ENCODE measurements at places on chromosomes 7 and 10.
A peak's percentile ranks its signal among the peaks of the same experiment; 100 is the strongest.

- no peak for DNase-seq
Observed at GRCh38 chr7:2732388-2732787, 44.4 kb downstream of the AMZ1 start.

- no peak for DNase-seq
Observed at GRCh38 chr7:101232141-101232850, 5.3 kb downstream of the CLDN15 start.

DNA sequence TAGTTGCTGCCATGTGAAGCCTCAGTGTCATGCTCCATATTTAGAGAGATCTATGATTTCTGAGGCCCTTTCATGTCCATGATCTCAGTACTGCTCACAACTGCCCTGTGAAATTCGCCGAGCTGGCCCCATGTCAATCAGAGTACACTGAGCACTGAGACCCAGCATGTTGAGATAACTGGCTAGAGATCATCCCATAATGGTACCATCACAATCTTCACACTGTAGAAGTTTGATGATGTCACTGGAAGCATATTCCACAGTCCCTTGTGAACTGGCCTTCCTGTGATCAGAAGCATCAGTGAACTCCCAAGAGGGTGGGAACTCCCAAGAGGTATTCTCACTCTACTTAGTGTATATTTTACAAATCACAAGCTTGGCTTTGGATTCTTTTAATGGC lies 116.0 kb downstream of the EGFR start:
- DNase-seq, result no peak

DNA sequence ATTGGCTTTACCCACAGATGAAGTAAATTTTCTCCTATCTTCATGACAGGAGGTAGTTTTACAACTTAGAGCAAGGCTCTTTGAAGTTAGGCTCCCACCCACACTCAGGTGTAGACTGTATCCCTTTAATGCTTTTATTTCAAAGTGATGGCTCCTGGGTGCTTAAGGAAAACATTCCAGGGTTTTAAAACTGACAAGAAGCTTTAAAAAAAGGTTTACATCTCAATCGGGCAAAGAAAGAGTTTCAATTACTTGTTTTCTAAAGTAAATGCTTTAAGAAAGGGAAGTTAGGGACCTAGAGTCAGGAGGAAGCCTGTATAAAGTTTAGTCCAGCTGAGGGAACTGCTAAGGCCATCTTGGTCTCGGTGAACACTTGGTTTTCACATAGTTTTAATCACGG lies 1153.8 kb upstream of the C7orf33 start:
- no peak for DNase-seq

DNA sequence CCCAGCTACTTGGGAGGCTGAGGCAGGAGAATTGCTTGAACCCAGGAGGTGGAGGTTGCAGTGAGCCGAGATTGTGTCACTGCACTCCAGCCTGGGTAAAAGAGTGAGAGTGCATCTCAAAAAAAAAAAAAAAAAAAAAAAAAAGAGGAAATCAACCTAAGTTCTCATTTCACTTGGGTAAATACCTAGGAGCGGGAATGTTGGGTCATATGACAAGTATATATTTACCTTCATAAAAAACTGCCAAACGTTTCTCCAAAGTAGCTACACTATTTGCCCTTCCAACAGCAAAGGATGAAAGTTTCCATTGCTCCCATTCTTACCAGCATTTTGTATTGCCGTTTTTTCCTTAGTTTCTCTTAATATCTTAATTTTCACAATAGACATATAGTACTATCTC lies 9.8 kb downstream of the P4HA1 start:
- no peak for DNase-seq

- no peak for DNase-seq
Observed at GRCh38 chr7:50502001-50502684, 52.0 kb upstream of the FIGNL1 start.

DNA sequence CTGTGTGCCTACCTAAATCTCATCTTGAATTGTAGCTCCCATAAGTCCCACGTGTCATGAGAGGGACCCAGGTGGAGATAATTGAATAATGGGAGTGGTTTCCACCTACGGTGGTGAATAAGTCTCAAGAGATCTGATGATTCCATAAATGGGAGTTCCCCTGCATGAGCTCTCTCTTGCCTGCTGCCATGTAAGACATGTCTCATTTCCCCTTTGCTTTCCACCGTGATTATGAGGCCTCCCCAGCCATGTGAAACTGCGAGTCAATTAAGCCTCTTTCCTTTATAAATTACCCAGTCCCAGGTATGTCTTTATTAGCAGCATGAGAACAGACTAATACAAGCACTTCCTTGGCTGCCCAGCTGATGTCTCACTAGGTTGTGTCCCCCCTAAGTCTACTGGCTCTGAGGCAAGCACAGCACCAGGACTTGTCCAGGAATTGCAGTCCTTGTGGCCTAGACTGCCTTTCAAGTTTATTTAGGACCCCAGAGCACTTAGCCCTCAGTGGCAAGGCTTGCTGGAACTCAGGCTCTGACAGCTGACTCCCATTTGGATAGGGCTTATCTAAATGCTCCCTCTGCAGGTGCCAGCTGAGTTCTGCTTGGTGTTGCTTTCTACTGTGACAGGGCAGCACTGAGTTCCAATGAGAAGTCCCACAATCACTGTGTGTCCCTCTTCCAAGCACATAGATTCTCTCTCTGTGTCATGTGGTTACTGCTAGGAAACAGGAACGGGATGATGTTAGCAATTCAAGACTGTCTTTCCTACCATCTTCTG lies 59.0 kb upstream of the TAS2R16 start:
- no peak for DNase-seq

DNA sequence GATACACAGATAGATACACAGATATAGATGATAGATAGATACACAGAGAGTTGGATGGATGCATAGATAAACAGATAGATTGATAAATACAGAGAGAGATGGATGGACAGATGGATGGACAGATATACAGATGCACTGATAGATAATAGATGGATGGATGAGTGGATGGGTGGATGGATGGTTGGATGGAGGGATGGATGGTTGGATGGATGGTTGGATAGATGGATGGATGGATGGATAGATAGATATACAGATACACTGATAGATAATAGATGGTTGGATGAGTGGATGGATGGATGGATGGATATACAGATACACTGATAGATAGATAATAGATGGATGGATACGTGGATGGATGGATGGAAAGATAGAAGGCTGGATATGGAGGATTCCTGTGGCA lies 290.0 kb upstream of the SHH start:
- DNase-seq, result no peak

- no peak for DNase-seq
Observed at GRCh38 chr7:26681819-26682418, 182.5 kb downstream of the SKAP2 start.

- no peak for DNase-seq
Observed at GRCh38 chr10:99758211-99758891, 24.1 kb upstream of the ABCC2 start.

DNA sequence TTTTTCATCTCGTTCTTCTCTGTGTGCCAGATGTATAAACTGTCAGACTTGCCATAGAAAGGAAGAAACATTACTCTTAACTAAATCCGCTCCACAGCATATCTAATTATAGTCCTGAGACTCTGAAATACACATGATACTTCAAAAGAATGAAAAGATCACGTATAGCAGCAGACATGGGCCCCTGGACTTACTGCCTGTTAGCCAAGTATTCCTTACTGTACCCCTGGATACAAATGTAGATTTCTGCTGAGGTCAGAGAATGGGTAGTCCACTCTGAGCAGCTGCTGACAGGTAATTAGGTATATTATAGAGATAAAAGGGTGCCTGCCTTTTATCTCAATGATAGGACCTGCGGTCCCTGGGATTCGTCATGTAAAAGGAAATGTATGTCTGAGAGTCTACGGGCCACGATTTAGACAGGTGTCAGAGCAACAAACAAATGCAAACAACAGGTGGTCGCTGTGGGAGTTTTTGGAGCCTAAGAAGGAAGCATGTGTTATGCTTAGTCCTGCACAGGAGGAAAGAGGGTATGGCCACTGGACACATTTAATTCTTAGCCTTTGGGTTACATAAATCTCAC lies 69.4 kb downstream of the VOPP1 start:
- no peak for DNase-seq

DNA sequence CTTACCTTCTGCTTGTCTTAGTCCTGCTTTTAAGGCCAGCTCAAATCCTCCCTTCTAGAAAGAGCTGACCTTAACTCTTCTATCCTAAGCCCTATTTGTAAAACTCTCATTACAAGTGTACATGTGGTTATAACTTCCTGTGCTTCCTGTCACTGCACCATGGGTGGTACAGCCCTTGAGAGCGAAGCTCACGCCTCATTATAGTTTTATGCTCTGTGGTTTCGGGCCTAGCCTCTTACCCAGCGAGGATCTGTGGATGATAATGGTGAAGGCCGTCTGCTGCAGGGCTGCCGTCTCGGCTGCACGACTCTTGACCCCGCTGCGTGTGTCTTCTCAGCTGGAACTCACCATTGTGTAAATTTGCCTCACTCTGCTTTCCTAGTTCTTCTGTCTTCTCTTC lies 74.6 kb downstream of the CUL1 start:
- DNase-seq, result no peak

DNA sequence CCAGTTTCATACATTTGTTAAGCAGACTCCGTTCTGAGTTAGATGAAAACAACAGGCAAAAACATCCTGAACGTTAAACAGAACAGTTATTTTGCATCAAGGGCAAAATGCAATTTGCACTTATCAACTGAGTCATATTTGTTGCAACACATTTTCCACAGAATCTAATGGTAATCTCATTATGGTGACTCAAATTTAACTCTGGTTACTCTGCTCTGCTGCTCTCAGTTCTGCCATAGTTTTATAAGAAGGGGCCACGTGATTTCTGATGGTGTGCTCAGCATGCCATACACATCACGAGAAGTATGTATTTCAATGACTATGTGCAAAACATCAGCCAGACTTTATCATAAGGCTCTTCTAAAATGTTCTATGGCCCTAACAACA lies 148.8 kb downstream of the CHCHD3 start:
- DNase-seq, result no peak

DNA sequence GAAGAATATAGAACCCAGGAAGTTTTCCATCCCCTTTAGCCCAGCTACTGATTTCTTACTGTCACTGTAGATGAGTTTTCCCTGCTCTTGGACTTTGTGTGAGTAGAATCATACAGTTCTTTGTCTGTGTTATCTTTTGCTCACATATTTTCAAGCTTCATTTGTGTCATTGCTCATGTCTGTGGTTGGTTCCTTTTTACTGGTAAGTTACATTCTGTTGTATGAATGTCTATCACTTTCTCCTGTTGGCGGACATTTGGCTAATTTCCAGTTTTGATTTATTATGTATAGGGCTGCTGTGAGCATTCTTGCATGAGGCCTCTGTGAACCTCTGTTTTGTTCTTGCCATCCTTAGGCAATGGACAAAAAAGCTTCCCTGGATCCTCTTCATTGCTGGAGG lies 5.3 kb downstream of the GLRX3 start:
- DNase-seq, result no peak

DNA sequence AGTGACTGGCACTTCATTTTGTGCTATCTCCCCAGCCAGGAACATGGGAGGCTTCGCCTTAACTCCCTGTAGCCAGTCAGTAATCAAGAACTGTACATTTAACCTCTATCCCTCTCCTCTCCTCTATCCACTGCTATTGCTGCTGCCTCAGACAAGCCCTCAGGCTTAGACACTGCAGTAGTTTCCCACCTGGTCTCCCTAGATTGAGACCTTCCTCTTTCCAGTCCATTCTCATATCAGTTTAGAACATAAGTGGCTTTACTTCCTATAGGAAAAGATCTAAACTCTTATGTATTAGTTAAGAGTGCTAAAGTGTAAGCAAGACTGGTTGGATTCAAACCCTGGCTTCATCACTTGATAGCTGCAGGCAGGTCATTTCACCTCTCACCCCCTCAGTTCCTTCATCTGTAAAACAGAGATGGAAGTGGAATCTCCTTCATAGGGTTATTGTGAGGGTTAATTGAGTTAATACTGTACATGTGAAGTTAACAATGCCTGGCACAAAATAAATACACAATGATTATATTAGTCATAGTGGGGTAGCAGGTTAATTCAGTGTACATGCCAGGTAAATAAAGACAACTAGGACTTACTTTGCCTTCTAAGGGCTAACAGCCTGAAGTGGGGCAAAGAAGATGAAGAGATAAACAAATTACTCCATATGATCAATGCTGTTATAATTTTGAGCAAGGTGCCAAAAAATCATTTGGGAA lies 76.1 kb downstream of the ZNF277 start:
- no peak for DNase-seq

GRCh38 chr10:96334616-96335526 lies 23.9 kb downstream of the OPALIN start:
- DNase-seq, result no peak

GRCh38 chr10:45532480-45532879 lies 140.1 kb downstream of the ZFAND4 start:
- DNase-seq, result no peak

GRCh38 chr10:34216348-34216945 lies 598.6 kb downstream of the PARD3 start:
- no peak for DNase-seq

GRCh38 chr10:132991706-132992432 lies 49.5 kb upstream of the CFAP46 start:
- no peak for DNase-seq

- DNase-seq, result no peak
Observed at GRCh38 chr10:18376650-18377049, 236.4 kb downstream of the CACNB2 start.

- DNase-seq, result no peak
Observed at GRCh38 chr7:44615149-44615611, 8.8 kb downstream of the OGDH start.

DNA sequence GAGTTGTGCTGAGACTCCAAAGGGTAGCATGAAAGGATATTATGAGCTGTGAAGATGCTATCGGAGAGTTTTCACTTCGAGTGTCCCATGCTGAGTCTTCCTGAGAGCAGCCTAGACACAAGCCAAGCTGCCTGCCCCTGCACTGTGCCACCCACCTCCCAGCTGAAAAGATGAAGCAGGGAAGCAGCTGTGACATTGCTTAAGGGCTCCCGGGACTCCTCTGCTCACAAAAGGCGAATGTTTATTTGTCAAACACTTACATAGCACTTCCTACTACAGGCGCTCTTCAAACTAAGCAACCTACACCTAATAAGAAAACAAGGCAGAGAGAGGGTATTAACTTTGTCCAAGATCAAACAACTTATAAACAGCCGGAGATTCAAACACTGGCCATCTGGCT lies 95.6 kb downstream of the OSBPL3 start:
- no peak for DNase-seq

- no peak for DNase-seq
Observed at GRCh38 chr7:54864663-54865062, 105.7 kb upstream of the SEC61G start.

DNA sequence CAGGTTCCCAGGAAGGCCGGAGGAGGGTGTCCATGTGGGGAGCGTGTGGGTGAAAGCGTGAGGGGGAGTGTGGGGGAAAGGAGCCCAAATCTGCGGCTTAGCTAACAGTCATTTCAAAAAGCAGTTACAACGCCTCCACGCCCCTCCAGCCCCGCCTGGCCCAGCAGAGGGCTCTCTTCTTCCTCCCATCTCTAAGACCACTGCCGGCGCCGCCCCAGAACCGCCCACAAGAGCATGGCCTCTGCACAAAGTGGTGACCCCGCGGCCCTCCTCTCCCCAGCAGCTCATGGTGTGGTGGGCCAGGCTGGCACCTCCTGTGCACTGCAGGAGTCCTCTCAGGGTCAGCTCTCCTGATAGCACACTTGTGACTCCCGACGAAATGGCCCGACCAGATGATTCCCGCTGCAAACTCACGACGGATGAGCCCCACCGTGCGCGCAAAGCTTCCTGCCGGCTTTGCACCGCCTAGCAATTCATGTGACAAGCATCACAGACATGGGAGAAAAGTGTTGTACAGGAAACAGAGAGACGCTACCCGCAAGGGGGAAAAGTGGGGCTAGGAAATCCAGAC lies 12.4 kb upstream of the HUS1 start:
- DNase-seq, result peak; percentile 28

Measured in occipital lobe (tissue), 3 donors.